Activated CD4-positive, alpha-beta T cell treated with anti-CD3 and anti-CD28 coated beads for 36 hours (primary cell): ENCODE measurements at places on chromosomes 2 and 18. TPM values are rescaled to one million over a fixed set of nuclear protein-coding genes. Genes with fewer than 3 reads are reported as not detected.

Gene ASB18
- not detected for total RNA-seq

Gene SETBP1
- 6.3 TPM for total RNA-seq

- DNase-seq = no peak
These were observed 62.3 kb downstream of the TRIB2 start for GRCh38 chr2:12778811-12779579.

- DNase-seq = no peak
These were observed 94.9 kb upstream of the FZD7 start for GRCh38 chr2:201938781-201939180.

DNA sequence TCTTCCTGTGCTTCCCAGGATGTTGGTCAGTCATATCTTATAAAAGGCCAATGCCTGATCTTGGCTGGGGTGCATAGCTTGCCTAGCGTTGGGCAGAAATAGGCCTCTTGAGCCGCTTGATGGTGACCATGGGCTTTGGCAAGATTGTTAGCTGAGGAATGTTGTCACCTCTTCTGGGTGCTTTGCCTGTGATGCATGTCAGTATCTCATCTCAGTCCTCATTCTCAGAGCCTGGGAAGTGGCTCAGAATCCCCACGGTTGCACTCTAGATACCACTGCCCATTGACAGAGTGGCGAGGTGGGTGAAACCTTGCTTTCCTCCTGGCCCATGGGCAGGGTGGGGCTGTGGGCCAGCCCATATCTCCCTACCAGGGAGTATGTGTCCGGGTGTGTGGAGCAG lies 79.2 kb upstream of the MGAT5 start:
- DNase-seq = no peak

Gene ASXL3
- not detected for total RNA-seq

Gene DNPEP
- total RNA-seq = 93.1 TPM

Gene EN1
- not detected for total RNA-seq

GRCh38 chr18:45167631-45168280 lies 447.5 kb upstream of the SLC14A2 start:
- no peak for DNase-seq

DNA sequence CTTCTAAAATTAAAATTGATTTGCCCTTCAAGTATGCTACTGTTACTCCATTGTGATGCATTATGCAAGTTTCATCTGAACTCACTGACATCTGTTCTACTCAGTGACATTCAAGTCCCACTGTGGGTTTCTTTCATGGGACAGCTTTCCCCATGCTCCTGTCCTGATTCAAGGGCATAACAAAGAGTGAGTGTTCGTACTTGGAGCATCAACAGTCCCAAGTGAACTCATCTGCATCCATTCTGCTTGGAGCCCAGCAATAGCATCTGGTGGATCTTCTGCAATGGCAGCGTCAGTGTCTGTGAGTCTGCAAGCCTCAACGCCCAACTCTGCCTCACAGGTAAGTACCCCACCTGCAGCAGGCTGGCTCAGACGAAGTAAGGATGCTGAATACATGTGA lies 27.5 kb downstream of the BUB1 start:
- DNase-seq = no peak
